Breast epithelium (tissue), 4 donors: ENCODE measurements at places on chromosomes 1 and 21.

DNA sequence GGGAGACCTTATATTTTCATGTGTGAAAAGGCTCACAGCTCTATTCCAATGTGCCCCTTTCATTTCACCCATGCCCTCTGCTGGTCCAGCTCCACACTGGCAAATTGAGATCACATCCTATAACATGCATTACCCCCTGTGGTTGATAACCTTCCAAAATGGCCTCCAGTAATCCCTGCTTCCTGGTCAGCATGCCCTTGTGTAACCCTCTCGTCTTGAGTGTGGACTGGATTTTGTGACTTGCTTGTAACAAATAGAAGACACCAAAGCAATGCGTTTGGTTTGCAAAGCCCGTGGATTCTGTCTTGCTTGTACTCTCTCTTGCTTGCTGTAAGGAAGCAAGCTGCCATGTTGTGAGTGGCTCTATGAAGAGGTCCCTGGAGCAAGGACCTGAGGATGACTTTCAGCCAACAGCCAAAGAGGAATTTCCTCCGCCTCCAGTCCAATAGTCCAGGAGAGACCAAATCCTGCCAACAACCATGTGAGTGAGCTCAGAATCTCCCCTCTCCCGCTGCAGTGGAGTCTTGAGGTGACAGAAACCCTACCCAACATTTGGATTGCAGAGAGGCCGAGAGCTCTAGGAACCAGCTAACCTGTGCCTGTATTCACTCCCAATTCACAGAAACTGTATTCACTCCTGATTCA, 17.4 kb downstream of the KCNA10 start:
- DNase-seq = no peak
- no peaks in the 10 kb centered on the region for H3K36me3 ChIP-seq
- no peaks in the 10 kb centered on the region for H3K4me1 ChIP-seq

DNA sequence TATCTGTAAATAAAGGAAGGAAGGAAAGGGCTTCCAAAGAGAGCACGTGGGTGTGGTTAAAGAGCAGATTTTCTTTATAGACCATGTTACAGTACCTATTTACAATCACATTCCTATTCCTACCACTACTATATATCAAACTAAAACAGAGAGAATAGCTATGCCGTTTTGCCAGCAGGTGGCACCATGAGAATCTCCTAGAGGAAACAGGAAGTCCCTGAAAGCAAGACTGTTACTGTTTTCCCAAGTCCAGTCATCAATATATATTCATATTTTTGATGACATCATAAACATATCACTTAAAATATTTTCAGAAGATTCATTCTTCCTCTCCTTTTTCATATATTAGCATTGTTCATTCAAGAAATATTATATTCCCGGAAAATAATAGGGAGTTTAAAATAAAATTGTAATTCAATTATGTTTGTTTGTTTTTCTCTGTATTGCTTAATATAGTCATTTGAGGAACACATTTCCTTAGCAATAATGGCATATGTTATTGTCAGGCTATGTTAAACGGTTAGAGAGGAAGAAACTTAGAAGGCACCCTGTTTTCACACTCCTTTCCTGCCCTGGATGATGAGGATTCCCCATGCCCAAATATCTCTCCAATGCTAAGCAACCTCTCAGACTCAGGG, 6.6 kb downstream of the CCDC190 start:
- peak; percentile 20 for DNase-seq
- H3K4me1 ChIP-seq = no peaks in the 10 kb centered on the region
- H3K27ac ChIP-seq = no peak overlapping the region
- H3K4me3 ChIP-seq = no peak overlapping the region
- H3K27me3 ChIP-seq = no peaks in the 10 kb centered on the region

DNA sequence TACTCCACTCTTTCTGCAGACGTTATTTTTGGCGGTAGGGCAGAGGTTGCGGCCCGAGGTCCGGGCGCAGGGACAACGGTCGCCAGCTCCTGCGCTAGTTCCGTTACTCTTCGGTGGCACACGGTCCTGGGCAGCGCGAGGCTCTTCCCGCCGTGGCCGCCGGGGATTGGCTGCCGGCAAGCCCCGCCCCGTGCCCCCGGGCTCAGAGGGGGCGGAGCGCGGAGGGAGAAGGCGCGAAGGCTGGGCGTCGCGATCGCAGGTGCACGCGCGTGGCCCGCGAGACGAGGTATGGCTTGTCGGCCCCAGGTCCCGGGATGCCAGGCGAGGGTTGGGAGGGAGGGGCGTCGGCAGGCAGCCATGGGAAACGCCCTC, 518 bp upstream of the SHE start:
- no peaks in the 10 kb centered on the region for H3K4me1 ChIP-seq
- DNase-seq = no peak
- peak overlapping the region; percentile 59 for H3K4me3 ChIP-seq
- H3K27ac ChIP-seq = peak overlapping the region; percentile 70
- no peaks in the 10 kb centered on the region for H3K36me3 ChIP-seq

DNA sequence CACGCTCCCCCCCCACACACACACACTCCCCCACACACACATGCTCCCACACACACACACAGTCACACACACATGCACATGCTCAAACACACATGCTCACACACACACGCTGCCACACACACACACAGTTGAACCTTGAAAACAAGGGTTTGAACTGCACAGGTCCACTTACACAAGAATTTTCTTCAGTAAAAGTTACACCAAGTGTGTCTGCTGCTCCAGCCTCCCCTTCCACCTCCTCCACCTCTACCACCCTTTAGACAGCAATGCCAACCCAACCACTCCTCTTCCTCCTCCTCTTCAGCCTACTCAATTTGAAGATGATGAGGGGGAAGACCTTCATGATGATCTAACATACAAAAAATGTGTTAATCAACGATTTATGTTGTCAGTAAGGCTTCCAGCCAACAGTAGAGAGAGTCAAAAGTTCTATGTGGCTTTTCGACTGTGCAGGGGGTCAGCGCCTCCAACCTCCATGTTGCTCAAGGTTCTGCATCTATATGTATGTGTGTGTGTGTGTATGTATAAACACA, 26.8 kb downstream of the HSF2BP start:
- H3K36me3 ChIP-seq = no peaks in the 10 kb centered on the region
- H3K27ac ChIP-seq = no peak overlapping the region
- no peak for DNase-seq
- no peak overlapping the region for H3K4me3 ChIP-seq
- H3K27me3 ChIP-seq = no peaks in the 10 kb centered on the region
